Spleen (tissue), 13 donors: ENCODE measurements at places on chromosomes 2 and 18. TPM values are rescaled to one million over a fixed set of nuclear protein-coding genes. Genes with fewer than 3 reads are reported as not detected.

The FOXI3 gene
- total RNA-seq, result not detected

The STAT4 gene
- 24.8 TPM for total RNA-seq

The KIF5C gene
- total RNA-seq, result 3.4 TPM

GRCh38 chr2:211503856-211504255 is 947.5 kb downstream of the CPS1 start:
- no peaks in the 10 kb centered on the region for H3K27me3 ChIP-seq
- DNase-seq, result no peak
- H3K27ac ChIP-seq, result no peak overlapping the region

DNA sequence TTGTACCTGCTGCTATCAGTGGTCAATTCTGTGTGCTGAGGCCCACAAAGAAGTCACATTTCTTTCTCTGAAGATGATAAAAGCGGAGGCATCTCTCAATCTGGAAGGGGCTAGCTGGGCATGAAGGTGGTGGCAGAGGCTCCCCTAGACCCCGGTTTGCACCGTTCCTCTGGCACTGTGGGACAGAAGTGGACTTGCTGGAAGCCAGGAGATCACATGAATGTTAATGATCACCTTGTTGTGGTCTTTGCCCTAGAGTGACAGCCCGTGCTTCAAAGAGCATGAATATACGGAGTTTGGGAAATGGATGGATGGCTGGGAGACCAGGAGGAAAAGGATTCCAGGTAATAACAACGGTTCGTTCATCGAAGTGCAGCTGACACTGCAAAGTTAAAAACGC is 20.2 kb downstream of the ALLC start:
- no peak overlapping the region for H3K27ac ChIP-seq
- DNase-seq, result no peak
- no peaks in the 10 kb centered on the region for H3K36me3 ChIP-seq
- H3K27me3 ChIP-seq, result no peaks in the 10 kb centered on the region
- H3K4me3 ChIP-seq, result no peak overlapping the region

- no peaks in the 10 kb centered on the region for H3K4me1 ChIP-seq
- no peak overlapping the region for H3K4me3 ChIP-seq
- DNase-seq, result no peak
- no peaks in the 10 kb centered on the region for H3K36me3 ChIP-seq
- H3K27me3 ChIP-seq, result no peaks in the 10 kb centered on the region
These were observed 581.2 kb upstream of the SLC8A1 start for GRCh38 chr2:41033127-41033526.

DNA sequence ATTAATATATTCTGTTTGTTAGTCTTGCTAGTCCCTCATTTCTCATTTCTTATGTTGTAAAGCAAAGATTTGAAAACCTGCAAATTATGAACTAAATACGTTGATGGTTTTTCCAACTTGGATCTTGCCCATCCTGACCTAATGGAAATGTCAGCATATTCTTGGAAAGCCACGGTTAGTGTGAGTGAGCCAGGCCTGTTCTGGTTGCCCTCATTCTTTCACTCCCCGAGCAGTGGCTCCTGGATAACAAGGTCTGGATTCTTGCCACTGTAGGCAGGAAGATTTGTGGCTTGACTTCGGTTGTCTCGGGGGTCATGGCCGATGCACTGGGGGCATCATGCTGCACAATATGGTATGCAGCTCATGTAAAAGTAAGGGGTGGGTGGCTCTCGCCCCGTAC is 359.1 kb downstream of the MEIS1 start:
- H3K27me3 ChIP-seq, result no peaks in the 10 kb centered on the region
- no peak overlapping the region for H3K27ac ChIP-seq
- H3K4me1 ChIP-seq, result no peaks in the 10 kb centered on the region
- no peak for DNase-seq
- no peak overlapping the region for H3K4me3 ChIP-seq

- H3K4me3 ChIP-seq, result no peak overlapping the region
- DNase-seq, result no peak
- no peaks in the 10 kb centered on the region for H3K4me1 ChIP-seq
- H3K27me3 ChIP-seq, result no peaks in the 10 kb centered on the region
- H3K36me3 ChIP-seq, result no peaks in the 10 kb centered on the region
These were observed 217.2 kb downstream of the DOK6 start for GRCh38 chr18:69617888-69618287.

DNA sequence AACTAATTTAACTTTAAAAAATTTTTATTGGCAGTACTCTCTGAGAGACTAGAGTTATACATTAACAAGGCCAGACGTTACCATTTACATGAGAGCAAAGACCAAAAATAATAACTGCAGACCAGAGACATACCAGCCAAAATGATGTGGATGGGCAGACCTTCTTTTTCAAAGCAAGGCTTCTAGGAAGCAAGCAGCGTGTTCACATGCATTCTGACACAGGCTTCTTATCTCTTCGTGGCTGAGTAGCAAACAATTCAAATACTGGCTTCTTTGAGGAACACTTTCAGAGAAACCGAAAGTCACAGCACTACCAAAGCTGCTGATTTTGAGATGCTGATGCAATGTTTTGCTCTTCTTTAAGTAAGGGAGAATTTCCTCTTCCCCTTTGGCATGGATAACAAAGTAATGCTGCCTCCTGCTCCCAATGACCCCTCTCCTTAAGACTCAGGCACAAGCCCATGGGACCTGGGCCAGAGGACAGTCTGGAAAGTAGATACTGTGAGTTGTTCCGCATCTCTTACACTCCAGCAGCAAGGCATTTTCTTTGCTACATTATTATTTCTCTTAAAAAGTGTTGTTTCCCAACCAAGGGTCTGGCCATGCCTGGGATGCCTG is 181.9 kb downstream of the MREG start:
- H3K4me1 ChIP-seq, result peaks cover 2% of the 10 kb centered on the region
- peak overlapping the region; percentile 52 for H3K27ac ChIP-seq
- no peak overlapping the region for H3K4me3 ChIP-seq
- no peaks in the 10 kb centered on the region for H3K36me3 ChIP-seq
